ENCODE measurements at places on chromosomes 3 and 15.
A peak's percentile ranks its signal among the peaks of the same experiment; 100 is the strongest.

- DNase-seq: no peak
Measured at GRCh38 chr3:134201201-134202130, 49.2 kb downstream of the RYK start.

DNA sequence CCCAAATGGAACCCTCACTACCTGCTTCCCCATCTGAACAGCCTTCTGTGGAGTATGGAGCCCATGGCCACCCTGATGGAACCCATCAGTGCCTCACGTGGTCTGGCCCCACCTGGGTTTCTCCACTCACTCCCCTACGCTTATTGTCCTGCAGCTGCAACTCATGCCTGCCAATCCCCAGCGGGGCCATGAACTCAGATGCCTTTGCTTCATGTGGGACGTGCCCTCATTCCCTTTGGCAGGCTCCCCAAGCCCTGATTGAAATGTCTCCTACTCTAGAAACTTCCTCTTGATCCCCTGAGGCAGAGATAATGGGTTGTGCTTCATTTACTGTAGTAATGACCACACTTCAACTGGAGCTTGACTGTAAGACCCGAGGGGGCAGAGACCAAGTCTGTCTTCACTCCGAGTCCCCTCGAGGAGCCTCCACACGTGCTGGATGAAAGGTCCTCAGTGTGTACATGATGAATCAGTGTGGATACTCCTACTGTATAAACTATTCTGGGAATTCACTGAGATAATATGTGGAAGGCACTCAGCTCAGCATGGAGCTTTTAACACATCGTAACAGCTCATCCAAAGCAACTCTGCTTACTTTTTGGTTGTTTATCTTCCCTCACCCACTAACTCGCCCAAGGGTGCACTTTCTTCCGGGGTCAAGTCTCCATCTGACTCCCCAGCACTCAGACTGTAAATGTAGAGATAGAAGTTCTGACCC lies 232.8 kb upstream of the BHLHE40 start:
- no peak for DNase-seq

- DNase-seq: no peak
Measured at GRCh38 chr3:16086690-16087089, 87.8 kb upstream of the GALNT15 start.

GRCh38 chr3:69339760-69340159 lies 46.1 kb downstream of the FRMD4B start:
- no peak for DNase-seq

GRCh38 chr15:89993349-89993748 lies 7.8 kb upstream of the ZNF710 start:
- DNase-seq: no peak

- DNase-seq: no peak
Measured at GRCh38 chr15:62099094-62099601, 32.4 kb downstream of the C2CD4A start.

DNA sequence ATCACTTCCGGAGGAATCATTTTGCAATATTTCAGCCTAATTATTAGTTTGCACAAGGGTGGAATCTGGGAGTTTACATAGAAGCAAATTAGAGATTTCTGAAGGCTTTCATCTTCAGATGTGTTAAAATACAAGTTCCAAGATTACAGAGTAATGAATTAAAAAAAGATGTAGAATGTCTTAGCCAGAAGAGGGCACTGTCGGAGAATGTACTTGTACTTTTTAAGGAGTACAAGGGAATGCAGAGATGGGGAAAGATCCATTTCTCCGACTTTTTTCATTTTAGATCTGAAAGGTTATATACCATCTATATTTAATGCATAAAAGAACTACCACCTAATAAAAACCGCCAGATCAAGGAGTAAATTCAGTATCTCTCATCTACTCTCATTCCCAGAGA lies 43.1 kb upstream of the WDR5B start:
- no peak for DNase-seq

DNA sequence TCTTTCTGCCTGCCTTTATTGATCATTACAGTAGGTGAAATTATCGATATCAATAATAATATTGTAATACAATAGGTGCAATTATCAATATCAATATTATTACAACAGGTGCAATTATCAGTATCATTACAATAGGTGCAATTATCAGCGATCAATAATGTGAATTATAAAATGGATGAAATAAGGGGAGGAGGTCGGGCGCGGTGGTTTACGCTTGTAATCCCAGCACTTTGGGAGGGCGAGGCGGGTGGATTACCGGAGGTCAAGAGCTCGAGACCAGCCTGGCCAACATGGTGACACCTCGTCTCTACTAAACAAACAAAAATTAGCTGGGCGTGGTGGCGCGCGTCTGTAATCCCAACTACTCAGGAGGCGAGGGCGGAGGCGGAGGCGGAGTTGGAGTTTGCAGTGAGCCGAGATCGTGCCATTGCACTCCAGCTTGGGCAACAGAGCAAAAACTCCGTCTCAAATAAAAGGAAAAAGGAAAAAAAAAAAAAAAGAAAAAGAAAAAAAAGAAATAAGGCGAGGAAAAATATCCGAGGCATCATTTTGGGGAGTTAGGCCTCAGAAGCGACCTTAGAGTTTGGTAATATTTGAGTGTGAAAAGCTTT lies 611 bp upstream of the BNIP2 start:
- DNase-seq: peak; percentile 21

DNA sequence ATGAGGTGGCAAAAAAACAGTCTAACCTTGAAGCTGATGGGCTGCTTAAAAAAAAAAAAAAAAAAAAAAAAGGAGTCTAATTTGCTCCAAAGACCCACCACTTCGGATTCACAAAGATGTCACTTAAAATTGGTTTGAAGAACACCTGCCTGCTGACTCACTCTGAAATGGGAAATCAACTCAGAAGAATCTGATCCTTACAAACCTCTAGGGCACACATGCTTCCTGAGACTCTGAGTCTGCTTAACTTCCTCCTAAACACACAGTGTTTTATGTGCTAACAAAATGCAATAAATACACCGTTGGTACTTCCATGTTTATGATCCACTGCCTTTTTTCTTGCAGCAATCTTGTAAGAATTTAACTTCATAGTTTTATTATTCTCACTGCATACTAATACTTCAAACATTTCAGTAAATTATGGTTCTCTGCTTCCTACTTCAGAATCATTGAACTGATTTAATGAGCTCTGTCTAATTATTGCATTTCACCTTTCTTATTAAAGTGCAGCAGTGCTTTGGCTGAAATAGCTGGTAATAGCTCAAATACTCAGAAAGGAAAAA lies 73.0 kb upstream of the FRMD4B start:
- no peak for DNase-seq

GRCh38 chr3:29612536-29612935 lies 331.7 kb downstream of the RBMS3 start:
- no peak for DNase-seq

- no peak for DNase-seq
Measured at GRCh38 chr15:70132139-70132538, 34.4 kb upstream of the TLE3 start.

DNA sequence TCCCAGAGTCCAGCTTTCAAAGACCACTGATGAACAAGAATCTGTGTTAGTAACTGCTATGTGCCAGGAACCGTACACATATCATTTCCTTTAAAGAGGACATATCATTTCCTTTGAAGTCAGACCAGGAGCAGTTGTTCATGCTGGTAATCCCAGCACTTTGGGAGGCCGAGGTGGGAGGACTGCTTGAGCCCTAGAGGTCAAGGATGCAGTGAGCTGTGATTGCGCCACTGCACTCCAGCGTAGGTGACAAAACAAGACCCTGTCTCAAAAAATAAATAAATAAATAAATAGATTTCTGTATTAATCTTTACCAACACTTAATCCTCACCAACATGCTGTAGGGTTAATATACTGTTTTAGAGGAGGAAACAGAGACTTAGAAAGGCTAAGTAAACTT lies 23.9 kb upstream of the CDV3 start:
- DNase-seq: no peak

DNA sequence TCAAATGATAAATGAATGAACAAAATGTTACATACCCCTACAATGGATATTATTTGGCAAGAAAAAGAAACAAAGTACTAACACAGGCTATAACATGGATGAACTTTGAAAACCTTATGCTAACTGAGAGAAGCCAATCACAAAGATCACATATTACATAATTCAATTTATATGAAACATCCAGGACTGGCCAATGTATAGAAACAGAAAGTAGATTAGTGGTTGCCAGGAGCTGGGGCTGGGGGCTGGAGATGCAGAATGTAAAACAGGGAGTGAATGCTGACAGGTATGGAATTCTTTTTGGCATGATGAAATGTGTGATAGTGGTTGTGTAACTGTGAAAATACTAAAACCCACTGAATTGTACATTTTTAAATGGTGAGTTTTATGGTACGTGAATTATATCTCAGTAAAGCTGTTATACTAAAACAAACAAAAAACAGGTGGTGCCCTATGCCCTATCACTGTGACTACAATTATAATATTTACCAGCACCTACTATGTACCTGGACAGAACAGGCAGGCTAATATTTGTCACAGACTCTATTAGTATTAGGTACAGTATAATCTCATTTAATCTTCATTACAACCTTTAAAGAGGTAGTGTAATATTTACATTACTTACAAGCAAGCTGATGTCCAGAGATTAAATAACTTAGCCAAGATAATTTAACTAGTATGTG lies 90.0 kb downstream of the ETFA start:
- DNase-seq: no peak

DNA sequence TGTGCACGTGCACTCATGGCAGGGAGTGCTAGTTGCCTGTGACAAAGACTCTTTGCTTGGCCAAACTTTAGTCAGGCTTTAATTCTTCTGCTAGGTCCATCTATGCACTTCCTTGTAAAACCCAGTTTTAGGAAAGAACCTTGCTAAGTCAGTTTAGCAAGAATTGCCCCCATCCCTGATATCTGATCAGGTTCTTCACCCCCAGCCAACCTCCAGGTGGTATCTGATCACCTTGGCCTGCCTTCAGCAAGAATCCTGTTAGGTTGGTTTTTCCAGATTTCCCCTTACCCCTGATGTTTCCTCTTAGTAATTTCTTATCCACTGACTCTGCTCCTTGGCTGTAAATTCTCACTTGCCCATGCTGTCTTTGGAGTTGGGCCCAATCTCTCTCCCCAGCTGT lies 8.4 kb downstream of the HSPBAP1 start:
- DNase-seq: no peak

DNA sequence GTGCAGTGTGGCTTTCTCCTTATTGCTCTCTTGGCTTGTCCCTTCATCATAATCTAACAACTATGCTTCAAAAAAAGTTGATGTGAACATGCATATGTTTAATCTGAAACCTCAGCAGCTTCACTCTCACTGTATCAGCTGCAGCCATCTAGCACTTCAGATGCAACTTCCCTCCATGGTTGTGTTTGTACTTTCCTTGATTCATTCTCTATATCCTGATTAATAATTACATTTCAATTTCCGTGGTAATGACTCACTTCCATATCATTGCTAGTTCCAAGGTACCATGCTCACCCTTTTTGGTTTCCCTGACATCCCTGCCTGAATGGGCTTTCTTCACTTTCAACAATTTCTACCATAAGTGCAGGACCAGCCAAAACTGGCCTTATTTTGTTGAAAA lies 51.2 kb downstream of the MDFIC2 start:
- DNase-seq: no peak

GRCh38 chr3:141605883-141606282 lies 119.1 kb downstream of the RASA2 start:
- DNase-seq: no peak

DNA sequence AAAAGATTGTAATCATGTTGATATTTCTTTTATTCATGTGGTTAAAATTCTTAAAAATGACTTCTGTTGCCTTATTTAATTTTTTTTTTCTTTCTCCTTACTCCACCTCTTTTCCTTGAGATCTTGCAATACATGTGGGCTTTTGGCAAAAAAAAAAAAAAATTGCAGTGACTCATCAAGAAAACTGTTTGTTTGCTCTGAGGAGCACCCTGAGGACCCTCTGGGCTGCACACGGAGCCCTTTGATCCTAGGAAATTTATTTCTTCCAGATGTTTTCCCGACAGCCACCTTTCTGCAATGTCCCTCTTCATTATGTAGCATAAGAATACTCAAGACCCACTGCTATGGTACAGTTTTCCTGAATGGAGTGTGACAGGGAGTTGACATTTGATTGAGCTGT lies 371.7 kb downstream of the ZBTB20 start:
- DNase-seq: no peak

- DNase-seq: no peak
Measured at GRCh38 chr3:159258934-159259333, 457.1 kb downstream of the MFSD1 start.

DNA sequence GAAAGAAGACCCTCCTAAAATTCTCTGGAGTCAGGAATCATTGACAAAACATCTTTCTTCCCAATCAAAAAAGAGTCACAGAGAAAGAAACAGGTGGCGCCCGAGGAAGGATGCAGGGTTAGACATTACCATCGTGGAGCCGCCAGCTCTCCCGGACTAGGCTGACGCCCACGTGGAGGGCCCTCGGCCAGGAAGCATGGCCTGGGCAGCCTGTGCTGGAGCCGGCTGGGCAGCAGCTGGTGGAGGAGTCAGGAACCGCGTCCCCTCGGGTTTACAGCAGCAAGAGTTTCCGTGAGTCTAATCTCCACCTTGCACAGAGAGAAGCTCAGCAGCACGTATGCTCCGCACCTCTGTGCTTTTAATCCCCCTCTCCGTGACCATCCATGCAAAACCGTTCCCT lies 533.7 kb upstream of the ATP11B start:
- DNase-seq: no peak

GRCh38 chr3:193780810-193781478 lies 187.9 kb downstream of the OPA1 start:
- DNase-seq: peak; percentile 11
